Astrocyte of the spinal cord (primary cell): ENCODE measurements at places on chromosomes 7 and 10.

- DNase-seq, result no peak
Observed at GRCh38 chr7:28608731-28609130, 196.4 kb downstream of the CREB5 start.

DNA sequence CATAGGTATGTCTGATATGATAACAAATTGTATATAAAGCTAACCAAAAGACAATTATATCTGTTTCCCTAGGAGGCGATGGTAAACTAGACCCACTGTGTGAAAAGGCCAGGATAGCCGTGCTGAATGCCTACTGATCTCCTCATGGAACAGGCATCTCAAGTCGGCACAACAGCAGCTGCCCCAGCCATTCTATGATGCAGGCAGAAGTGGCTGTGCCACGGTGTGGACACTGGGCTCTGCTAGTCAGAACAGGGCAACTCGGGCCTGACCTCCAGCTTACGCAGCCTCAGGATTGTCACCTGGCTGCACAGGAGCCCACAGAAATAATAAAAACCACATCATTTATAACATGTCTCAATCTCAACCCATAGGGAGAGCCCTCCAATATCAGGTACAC lies 15.0 kb downstream of the C10orf53 start:
- DNase-seq, result no peak

DNA sequence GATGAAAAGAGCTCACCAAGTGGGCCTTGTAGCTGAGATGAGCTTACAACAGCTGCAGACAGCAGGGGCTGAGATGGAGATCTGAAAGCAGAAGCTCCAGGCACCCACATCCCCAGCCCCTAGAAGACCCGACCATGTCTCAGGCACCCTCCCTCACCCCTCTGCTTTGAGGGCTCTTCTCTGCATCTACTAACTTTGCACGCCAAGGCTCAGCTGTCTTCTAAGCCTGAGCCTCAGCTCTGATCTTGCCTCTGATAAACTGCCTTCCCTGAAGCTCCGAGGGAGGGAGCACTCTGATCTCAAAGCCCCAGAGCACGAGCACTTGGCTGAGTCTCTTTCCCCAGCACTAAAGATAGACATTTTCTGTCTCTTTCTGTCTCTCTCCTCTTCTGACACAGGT lies 42.0 kb downstream of the ANXA8 start:
- DNase-seq, result no peak

GRCh38 chr7:127525866-127526480 lies 59.4 kb downstream of the GCC1 start:
- DNase-seq, result no peak

DNA sequence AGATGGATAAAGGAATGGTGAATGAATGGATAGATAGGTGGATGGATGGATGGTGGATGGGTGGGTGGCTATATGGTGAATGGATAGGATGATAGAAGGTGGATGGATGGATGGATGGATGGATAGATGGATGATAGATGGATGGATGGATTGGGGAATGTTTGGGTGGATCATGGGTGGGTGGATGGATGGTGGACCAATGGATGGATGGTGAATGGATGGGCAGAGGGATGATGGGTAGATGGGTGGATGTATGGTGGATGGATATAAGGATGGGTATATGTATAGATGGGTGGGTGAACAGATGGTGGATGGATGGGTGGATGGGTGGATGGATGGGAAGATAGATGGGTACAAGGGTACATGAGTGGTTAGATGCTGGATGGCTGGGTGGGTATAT lies 322.4 kb downstream of the ADARB2 start:
- no peak for DNase-seq

DNA sequence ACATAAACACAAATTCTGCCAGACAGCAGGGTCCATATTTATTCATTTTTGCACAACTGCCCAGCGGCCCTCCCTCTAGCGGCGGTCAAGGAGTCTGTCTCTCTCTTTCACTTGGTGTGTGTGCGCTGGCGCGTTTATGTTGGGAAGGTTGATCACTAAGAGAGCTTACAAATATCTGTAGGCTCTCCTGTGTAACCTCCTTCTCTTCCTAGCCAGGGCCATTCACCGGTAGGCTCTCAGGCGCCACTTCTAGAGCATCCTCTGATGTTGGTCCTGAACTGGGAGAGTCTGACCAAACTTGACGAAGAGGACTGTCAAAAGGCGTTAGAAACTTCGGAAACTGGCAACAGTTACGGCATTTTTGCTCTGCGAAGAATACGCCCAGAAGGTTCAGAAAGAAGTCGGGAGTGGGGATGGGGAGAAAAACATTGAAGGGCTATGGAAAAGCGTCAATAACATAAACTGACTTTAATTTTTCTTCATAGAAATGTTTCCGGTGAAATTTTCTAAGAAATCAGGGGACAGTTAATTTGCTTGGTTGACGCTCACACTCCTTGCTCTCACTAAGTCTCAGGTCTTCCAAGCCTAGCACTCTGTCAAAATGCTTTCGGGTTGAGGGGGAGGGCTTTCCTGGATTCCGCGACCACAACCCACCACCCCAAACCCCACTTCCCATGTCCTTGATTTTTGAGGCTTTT lies 731.1 kb downstream of the ZWINT start:
- peak; percentile 67 for DNase-seq

DNA sequence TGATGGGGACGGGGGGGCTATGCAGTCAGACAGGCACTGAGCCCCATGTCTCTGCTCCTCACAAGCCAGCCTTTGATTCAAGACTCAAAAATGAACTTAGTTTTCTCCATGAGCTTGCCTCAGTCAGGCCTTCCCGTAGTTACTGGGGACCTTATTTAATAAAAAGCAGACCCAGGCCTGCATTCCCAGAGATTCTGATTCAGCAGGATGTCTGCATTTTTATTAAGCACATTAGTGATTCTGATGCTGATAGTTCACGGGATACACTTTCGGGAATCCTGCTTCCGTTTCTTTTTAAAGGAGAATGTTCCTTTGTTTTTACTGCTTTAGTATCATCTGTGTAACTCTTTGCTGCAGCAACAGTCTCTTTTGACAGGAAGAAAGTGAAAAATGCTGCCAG lies 28.3 kb upstream of the PLPP4 start:
- peak; percentile 60 for DNase-seq

- DNase-seq, result no peak
Observed at GRCh38 chr7:19114551-19114855, 2.9 kb downstream of the TWIST1 start.

GRCh38 chr10:1315178-1315577 lies 259.0 kb downstream of the WDR37 start:
- no peak for DNase-seq

GRCh38 chr10:91511549-91512330 lies 101.6 kb downstream of the HECTD2 start:
- peak; percentile 78 for DNase-seq

- DNase-seq, result peak; percentile 84
Observed at GRCh38 chr7:130896898-130897514, 163.0 kb upstream of the KLF14 start.

DNA sequence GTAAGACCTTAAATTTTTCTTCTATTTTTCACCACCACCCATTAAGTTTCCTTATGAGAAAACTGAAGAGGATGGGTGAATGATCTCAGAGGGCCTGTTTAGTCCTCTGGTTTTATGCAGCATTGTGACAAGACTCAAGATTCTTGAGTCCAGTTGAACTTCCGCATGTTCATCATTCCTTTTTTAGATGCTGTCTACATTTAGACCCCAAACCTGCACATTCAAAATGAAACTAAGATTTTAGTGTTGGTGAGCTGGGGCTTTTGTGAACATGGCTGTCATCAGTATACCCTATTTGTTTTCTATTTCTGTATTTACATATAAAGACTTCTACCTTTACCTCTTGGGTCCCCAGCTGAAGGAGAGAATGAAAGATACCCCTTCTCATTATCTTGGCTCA lies 31.1 kb downstream of the NET1 start:
- DNase-seq, result no peak

DNA sequence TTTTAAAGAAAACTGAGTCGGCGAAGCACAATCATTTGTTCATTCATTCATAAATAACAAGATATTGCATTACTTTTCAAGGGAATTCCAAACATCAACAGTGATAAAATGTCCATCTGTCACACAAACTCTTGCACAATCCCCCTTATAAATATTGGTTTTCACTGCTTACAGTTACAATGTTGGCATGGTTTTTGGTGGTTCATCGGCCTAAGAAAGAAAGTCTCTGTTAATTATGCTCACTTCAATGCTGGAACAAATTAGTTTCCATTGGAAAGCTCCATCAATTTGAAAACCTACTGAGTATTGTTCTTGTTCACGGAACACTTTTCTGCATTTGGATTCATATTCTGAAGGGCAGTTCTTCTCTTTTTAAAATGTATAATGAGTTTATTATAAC lies 188.5 kb downstream of the JAZF1 start:
- no peak for DNase-seq

DNA sequence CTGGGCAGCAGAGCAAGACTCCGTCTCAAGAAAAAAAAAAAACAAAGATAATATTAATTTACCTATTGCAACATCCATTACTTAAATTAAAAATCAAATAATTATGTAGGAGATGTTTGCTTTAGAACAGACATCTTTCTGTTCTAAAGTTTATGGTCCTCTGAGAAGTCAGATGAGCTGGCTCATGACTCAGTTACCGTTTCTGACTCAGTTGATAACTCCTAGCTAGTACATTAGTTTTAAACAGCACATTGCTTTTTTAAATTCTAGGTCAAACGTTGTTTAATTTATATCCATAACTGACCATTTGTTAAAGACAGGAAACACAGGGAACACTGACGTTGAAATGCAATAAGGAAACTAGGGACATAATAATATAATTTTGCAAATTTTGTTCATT lies 162.7 kb downstream of the ETV1 start:
- DNase-seq, result no peak

DNA sequence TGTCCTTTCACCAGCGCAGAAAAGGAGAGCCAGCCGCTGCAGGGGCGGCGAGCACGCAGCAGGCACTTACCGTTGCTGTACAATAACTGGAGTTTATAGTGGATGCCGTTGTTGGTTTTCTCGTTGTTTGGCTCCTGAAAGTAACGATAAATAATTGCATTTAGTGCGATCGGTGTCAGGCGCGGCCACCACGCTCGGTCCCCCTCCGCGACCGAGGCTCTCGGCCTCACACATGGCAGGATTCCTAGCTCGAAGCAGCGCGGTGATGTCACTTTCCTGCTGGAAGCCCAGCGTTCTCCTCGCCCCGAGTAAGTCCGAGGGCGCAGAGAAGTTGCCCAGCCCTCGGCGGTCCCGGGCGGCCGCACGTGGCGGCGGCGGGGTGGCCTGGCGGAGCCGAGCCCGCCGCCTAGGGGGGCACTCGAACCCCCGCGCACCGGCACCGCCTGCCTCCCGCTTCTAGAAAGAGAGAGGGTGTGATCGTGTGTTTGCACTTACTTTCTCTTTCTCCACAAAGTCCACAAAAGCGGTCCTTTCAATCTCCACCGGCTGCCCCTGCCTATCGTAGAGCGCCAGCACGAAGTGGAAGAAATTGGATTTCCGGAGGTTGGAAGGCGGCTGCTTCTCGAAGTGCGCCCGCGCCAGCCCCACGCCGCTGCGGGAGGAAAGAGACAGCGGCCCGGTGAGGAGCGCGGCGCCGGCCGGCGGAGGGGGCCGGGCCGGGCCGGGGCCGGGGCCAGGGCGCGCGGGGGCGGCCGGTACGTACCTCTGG lies 1.0 kb downstream of the EBF3 start:
- no peak for DNase-seq

GRCh38 chr10:62047228-62047892 lies 145.9 kb downstream of the ARID5B start:
- DNase-seq, result no peak

DNA sequence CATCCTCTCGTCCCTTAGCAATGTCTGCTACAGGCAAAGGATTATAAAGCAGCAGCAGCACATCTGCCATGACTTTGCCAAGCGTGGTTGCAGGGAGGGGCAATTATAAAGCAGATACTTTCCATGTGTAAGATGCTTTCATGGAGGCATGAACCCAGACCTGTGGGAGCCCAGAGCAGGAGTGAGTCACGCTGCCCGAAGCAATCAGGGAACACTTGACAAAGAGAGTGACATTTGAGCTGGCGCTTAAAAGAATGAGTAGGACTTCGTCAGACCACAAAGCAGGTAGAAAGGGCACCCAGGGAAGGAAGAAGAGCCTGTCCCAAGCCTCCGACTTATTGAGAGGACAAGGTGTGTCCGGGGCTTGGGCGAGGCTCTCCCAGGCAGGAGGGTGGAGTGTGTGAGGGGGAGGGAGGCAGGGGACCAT lies 147.2 kb downstream of the MYOF start:
- peak; percentile 53 for DNase-seq

DNA sequence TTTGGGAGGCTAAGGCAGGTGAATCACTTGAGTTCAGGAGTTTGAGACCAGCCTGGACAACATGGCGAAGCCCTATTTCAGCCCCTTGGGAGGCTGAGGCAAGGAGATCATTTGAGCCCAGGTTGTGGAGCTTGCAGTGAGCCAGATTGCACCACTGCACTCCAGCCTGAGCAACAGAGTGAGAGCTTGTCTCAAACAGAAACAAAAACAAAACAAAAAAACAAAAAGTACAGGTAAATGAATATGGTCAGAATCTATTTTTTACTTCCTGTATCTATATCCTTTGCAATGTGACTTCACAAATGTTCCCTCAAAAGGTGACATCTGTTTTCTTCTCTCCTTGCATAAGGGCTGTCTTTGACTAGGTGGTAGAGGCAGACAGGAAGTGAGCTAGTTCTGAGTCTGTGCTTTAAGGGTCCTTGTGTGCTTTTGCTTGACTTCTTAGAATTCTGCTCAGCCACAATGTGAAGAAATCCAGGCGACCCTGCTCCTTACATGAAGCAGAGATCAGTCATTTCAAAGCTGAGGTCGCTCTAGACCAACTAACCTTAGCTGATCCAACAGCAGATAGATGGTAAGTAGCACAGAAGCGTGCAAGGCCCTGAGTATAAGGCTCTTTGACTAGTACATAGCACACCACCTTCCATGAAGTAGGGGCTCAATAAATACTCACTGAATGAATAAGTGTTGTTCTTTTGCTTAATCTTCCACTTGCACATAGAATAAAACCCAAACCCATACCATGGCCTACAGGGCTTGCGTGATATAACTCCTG lies 423.2 kb upstream of the PCDH15 start:
- DNase-seq, result no peak

DNA sequence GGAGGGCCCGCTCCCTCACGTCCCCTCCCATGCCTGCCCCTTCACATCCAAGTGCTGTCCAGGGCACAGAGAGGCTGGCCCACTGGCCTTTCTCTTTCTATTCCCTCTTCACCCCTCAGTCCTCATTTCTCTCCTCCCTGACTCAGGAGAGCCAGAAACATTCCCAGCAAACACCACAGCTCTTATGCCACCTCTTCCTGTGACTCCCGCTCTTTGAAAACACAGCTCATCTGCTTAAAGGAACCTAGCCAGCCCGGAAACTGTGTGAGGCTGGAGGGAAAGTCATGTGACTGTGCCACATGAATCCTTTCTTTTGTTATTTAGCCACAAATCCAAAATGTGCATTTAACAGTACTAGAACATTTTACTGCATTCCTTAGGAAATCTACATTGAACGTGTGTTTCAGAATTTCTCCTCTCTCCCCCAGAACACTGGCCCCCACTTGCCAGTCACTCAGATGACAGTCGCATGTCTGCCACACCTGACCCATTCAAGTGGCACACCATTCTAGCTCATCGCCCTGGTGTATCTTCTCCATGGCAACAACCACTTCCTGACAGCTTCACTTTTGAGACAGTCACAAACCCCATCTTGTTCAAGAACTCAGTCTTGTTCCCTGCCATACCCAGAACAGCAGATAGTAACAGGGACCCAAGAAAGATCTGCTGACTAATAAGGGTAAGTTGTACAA lies 42.8 kb downstream of the GRB10 start:
- DNase-seq, result no peak

GRCh38 chr10:52437205-52437646 lies 123.1 kb downstream of the DKK1 start:
- no peak for DNase-seq
